ENCODE measurements at places on chromosomes 12 and 14. TPM values are rescaled to one million over a fixed set of nuclear protein-coding genes. Genes with fewer than 3 reads are reported as not detected.

SIX6 gene
- not detected for polyA plus RNA-seq

DNA sequence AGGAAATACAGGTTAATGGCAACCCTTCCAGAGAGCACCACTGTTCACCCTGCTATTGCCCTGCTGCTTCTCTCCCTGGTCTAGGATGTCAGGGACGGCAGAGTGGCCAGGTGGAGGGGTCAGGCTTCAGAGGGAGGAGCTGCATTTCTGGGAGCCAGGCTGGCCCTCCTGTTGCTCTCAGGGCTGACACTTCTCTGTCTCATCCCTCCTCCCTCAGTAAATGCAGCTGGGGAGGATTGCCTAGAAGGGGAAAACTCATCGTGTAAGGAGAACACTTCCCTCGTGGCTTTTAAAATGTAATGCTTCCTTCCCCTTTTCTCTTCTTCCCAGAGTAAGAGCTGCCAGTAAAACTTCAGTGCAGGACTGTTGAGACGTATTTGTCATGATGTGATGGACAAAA lies 20.8 kb downstream of the SUSD6 start:
- no peak for DNase-seq

DNA sequence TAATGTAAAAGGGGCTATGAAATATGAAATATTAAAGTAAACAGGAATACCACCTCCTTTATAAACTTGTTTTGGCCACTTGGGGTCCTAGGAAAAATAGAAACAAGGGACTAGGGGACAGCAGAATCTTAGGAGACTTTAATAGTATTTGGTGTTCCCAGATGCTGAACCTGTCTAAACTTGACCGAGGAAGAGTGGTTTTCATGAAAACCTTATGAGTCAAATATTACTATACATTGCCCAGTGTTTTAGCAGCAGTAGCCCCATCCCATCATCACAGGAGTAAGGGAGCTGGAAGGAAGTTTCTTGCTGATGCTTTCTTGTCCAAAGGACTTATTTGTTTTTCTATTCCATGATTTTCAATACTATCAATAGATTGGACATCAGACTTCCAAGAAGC lies 177.5 kb upstream of the CAND1 start:
- no peak for DNase-seq

MYH6 gene
- polyA plus RNA-seq, result 4,145 TPM

GRCh38 chr12:84034871-84035270 lies 877.7 kb downstream of the SLC6A15 start:
- DNase-seq, result no peak

- no peak for DNase-seq
Observed at GRCh38 chr12:104340177-104340576, 36.6 kb downstream of the EID3 start.

INHBC gene
- polyA plus RNA-seq, result 0.11 TPM

KLHL33 gene
- 0.04 TPM for polyA plus RNA-seq

KRT7 gene
- not detected for polyA plus RNA-seq

GRCh38 chr12:116393255-116393654 lies 115.8 kb upstream of the MED13L start:
- no peak for DNase-seq

DNA sequence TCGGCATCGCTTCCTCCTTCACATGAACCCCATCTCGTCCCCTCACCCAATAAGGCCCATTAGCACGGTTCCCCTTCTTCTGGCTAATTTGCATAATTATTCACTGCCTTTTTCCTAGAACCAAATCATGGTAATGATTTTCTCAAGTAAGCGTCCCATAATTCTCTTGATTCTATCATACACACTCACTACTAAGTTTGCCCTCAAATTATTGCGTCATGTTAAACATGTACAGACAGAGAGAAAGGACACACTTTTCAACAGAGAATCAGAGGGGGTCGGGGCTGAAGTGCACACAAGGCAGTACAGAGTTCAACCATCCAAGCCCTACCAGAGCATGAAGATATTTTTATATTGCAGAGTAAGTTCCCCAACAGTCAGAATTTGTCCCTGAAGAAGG lies 256.6 kb downstream of the FOXN3 start:
- DNase-seq, result no peak

Data from cardiac muscle cell (in vitro differentiated cells and primary cell).